ENCODE measurements at places on chromosomes 13 and 19.

DNA sequence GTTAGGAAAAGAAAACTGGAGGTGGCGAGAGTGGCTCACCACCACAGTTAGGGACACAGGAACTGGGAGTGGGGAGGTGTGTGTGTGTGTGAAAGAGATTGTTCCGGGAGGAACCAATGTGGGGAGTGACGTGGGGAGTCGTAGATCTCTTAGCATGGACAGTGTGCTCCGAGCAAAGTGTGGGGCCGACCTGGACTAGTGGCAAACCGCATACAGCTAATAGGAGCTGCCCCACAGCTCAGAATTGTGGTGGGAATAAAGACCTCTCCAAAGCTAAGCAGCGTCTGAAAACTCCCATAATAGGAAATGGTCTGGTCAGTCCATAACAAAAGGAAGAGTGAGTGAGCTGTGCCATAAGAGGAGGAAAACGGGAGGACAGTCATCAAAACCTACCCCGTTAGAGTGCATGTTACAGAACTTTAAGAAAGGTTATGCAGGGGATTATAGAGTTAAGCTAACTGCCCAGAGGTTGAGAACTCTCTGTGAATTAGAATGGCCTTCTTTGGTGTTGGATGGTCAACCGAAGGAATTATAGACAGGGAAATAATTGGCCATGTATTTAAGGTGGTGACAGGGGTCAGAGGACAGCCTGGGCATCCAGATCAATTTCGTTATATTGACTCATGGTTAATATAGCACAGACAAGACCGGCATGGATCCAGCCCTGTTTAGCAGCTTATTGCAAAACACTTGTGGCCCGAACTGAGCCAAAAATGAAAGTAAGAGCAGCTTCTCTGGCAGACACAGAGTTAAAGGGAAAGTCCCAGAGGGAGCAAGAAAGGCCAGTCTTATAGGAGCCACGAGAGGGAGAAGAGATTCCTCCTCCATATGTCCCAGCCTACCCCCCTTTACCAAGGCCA, 8.9 kb upstream of the SLC15A1 start:
- DNase-seq, result no peak

DNA sequence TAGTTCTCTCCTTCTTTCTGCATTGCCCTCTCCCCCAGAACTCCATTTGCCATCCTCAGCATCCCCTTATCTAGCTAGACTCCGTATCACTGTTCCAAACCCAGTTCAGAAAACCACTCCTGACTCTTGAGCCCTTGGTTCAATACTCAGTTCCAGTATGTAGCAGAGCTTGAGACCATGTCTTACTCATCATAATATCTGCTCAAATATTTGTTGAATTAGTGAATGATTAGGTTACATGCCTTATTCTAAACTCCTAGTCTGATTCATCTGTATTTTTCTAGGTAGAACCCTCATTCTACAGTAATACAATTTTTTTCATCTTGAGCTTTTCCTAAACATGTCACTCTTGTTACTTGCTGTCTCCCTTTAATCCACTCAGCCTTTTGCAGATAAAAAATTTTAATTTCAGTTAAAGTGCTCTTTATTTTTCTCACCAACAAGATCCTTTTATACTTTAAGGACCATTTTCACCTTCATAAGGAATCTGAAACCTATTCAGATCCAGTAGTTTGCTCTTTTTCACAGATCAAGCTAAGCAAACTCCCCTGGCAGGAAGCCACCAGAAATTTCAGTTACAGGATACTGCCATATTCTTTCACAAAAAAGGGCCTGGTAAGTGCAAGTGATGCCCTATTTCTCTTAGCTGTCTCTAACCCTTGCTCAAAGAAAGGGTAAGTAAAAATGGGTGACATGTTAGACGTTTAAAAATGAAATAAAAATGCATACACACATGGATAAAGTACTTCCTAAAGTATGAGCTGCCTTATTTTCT, 23.1 kb upstream of the INTS6 start:
- no peak for DNase-seq

GRCh38 chr19:1672038-1672768, 19.8 kb upstream of the TCF3 start:
- DNase-seq, result peak; percentile 44

DNA sequence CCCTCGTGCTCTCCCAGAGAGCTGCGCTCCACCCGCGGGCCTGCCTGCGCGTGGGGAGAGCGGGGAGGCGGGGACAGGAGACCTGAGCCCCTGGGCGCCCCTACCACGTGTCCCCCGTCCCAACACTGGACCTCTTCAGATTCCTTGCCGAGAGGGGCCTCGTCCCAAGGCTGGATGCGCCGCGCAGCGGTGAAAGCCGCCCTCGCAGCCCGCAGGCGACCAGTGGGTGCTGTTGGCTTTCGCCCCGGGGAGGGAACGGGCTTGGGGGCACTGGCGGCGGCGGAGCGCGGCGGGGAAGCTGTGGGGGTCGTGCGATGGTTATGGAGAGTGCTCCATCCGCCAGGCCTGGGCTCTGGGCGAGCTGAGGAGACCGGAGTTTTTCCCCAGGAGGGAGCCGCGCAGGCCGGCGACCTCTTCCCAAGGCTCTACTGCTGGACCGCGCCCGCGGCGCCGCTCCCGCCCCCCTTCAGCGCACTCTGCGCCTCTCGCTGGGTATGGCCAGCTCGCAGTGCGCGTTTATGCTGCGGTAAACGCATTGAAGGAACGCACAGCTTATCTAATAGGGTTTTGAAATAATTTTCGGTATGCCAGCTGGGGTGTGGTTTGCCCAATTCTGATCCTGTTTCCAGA, 17.2 kb upstream of the RNF17 start:
- no peak for DNase-seq

- DNase-seq, result no peak
Observed at GRCh38 chr13:20494656-20495055, 31.0 kb downstream of the CRYL1 start.

DNA sequence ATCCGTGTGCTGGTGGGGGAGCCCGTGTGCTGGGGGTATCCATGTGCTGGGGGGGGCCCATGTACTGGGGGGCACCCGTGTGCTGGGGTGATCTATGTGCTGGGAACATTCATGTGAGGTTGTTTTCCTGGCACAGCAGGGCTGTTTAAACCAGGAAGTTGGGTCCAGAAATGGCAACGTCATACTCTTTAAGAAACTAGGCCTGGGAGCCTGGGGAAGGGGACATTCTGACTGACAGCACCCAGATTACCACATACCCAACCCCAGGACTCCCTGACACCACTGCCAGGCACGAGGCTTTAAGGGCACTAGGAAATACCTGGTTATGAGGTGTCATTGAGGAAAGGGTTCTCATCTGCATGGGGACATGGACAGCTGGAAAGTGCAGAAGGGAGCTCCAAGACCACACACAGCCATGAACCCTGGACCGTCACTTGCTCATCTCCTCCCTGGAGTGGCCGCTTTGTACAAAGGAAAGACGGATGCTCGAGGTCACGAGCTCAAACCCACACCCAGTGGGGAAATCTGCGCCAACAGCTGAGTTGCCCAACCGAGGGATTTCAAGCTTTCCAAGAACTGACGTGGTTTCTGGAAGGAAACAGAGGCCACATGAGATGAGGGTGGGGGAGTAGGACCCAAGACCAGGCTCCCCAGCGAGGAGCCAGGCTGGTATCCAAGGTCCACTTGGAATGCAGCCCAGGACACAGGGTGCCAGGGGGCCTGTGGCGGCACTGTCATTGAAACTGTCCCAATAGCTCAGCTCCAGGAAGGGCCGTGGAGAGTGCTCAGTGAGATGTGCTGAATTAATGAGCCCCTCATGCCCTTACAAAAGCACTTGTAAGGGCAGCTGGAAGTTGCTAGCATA, 40.9 kb downstream of the RAB20 start:
- DNase-seq, result no peak

DNA sequence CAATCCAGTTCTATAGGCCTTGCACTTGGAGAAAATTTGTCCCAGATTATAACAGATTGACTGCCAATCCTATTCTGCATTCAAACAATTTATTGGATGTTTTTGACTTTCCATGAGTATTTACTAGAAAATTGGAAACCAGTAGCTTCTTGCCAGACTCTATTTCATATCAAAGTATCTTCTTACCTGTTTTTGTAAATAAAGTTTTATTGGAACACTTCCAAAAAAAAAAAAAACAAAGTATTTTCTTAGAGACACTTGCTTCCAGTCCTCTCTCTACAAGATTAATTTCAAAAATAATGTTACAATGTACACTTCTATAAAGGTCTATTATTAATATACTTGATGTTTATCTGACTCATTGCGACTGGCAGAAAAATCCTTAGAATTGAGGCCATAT, 209.2 kb upstream of the PCDH9 start:
- DNase-seq, result no peak

Data from activated CD4-positive, alpha-beta T cell treated with anti-CD3 and anti-CD28 coated beads for 1 hour (primary cell).